ENCODE measurements at places on chromosomes 5 and 9.

DNA sequence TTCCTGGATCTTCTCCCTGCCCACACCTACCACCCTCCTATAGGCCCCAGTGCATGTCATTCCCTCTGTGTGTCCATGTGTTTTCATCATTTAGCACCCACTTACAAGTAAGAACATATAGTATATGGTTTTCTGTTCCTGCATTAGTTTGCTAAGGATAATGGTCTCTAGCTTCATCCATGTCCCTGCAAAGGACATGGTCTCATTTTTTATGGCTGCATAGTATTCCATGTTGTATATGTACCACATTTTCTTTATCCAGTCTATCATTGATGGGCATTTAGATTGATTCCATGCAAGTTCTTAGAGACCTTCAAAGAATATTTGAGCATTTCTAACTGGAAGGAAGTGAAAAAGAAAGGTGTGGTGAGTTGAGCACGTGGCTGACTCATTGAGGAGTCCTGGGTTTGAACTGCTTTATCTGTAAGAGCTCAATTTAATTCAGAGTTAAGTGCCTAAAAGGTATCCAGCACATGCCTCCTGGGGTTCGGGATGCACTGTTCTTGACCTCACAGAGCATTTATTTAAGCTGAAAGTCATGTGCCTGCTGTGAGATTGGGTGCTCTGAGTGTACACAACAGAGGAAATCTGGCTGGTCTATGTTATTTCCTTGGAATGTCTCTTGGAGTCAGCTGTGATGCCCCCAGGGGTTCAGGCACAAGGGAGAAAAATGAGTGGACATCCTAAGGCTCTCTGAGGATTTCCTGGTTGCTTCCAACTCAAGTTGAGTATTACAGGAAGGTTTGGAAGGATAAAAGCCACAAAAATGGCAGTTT, 56.4 kb downstream of the SH3GL2 start:
- no peak for DNase-seq

GRCh38 chr9:108477529-108478006, 378.2 kb downstream of the ACTL7B start:
- no peak for DNase-seq

GRCh38 chr5:141529002-141529401, 40.1 kb downstream of the PCDHGC5 start:
- DNase-seq: peak; percentile 74

GRCh38 chr5:135651156-135651555, 72.4 kb upstream of the CXCL14 start:
- DNase-seq: no peak

GRCh38 chr9:101427957-101428655, 7.5 kb downstream of the ALDOB start:
- DNase-seq: no peak

GRCh38 chr5:135319458-135319857, 79.6 kb downstream of the MACROH2A1 start:
- no peak for DNase-seq

- no peak for DNase-seq
These were observed 89.6 kb upstream of the LRRTM2 start for GRCh38 chr5:138964647-138965201.

DNA sequence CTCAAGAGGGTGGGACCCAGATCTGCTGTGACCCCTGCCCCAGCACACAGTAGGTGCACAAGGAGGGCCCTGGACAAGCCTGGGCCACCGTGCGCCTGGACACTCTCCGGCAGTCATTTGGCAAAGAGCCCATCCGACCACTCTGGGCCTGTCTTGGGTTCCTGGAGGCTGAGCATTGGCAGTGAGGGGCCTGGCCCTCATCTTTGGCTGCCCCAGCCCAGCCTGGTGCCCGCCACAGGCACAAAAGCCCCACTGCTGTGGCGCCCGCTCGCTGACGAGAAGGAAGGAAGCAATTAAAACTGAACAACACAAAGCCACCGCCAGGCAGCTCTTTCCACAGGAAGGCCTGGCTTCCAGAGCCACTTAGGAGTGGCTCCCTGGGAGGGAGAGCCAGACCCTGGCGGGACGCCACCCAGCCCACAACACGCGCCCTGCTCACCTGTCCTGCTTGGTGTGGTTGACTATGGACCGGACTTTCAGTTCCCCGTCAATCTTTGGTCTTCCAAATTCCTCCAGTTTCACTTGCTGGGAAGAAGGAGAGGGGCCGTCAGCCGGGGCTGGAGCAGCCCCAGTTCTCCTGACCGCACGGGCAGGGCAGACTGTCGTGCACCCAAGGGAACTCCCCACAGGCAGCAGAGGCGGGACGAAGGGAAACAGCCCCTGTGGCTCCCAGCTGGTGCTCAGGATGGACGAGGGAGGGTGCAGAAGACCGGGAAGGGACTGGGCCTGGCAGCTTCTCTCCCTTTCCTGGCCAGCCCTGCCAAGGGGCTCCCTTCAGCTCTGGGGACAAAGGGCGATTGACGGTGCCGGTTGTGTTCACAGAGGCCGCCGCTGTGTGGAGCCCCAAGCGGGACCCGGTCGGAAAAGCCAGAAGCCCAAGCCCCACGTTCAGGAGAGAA, 50.9 kb upstream of the SARDH start:
- no peak for DNase-seq

Measured in GM03348 (cell line).